ENCODE measurements at places on chromosomes 2 and 18. TPM values are rescaled to one million over a fixed set of nuclear protein-coding genes. Genes with fewer than 3 reads are reported as not detected.

GRCh38 chr18:22422909-22423548 is 5.3 kb upstream of the CTAGE1 start:
- no peaks in the 10 kb centered on the region for H3K27me3 ChIP-seq
- H3K4me3 ChIP-seq = no peak overlapping the region
- H3K36me3 ChIP-seq = no peaks in the 10 kb centered on the region
- H3K4me1 ChIP-seq = no peaks in the 10 kb centered on the region
- DNase-seq = no peak

DNA sequence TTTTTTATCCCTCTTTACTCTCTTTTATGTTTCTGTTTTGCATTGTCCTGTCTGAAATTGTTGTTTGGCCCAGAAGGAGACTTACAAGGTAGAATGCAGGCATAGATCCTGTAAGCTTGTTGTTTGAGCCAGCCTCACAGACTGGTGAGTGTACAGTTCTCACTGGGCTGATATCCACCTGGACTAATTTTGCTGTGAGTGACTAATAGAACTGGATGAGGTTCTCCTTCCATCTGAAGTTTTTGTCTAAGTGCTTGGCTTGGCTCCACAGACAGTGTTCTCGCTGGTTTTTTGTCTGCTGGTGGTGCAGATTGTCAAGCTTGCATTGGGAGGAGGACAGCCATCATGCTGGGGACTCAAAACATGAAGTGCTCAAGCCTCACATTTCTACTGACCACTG is 495.7 kb downstream of the TSN start:
- H3K4me3 ChIP-seq = no peak overlapping the region
- H3K27me3 ChIP-seq = peaks cover 2% of the 10 kb centered on the region
- H3K27ac ChIP-seq = no peak overlapping the region
- H3K36me3 ChIP-seq = no peaks in the 10 kb centered on the region
- DNase-seq = no peak
- no peaks in the 10 kb centered on the region for H3K4me1 ChIP-seq

DNA sequence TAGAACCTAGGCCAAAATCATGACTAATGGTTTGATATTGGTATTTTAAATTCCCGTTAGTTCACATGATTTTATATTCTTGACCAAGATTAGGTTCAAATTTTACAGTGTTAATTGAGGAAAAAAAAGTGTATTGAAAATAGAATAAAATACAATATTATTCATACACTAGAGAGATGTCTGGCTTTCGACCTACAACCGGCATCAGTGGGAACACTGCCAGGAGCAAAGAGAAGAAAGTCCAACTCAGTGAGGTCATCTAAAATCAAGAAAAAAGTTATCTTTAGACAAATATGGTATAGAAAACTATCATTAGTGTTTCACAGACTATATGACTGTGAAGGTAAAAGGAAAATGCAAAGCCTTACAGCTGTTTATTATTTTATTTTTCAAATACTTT is 81.5 kb downstream of the PIGN start:
- no peak for DNase-seq
- no peak overlapping the region for H3K27ac ChIP-seq
- H3K4me1 ChIP-seq = no peaks in the 10 kb centered on the region
- H3K36me3 ChIP-seq = peaks cover 12% of the 10 kb centered on the region
- H3K27me3 ChIP-seq = no peaks in the 10 kb centered on the region

- peak overlapping the region; percentile 20 for H3K4me3 ChIP-seq
- H3K4me1 ChIP-seq = peaks cover 37% of the 10 kb centered on the region
- peak overlapping the region; percentile 52 for H3K27ac ChIP-seq
- H3K36me3 ChIP-seq = peaks cover 10% of the 10 kb centered on the region
- no peak for DNase-seq
- no peaks in the 10 kb centered on the region for H3K27me3 ChIP-seq
Observed at GRCh38 chr2:86078774-86079545, 26.7 kb downstream of the POLR1A start.

- H3K36me3 ChIP-seq = no peaks in the 10 kb centered on the region
- DNase-seq = no peak
Observed at GRCh38 chr2:60468382-60469085, 84.9 kb downstream of the BCL11A start.

DNA sequence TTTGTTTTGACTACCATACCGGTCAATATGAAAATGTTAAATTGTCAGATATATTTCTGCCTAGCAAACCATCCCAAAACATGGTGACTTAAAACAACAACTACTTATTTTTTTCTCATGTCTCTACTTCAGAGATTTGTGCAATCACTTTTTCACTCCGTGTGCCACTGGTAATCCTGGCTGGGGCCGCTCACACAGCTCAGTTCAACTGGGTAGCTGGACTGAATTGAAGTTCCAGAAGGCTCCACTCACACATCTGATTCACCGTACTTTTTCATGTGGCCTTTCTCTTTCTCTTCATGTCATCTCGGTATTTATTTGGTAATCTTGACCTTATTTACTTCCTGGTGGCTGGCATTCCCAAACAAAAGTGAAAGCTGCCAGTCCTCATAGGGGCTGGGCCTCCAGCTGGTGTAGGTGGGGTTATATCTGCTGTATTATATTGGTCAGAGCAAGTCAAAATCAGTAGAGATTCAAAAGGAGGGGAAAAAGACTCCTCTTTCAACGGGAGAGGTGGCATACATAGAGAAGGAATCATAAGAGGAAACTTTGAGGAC is 513.9 kb upstream of the NXPH2 start:
- H3K4me3 ChIP-seq = no peak overlapping the region
- no peaks in the 10 kb centered on the region for H3K27me3 ChIP-seq
- no peak overlapping the region for H3K27ac ChIP-seq
- no peaks in the 10 kb centered on the region for H3K4me1 ChIP-seq

GRCh38 chr2:75010571-75010970 is 52.1 kb downstream of the POLE4 start:
- H3K27me3 ChIP-seq = peaks cover 5% of the 10 kb centered on the region
- H3K27ac ChIP-seq = no peak overlapping the region
- no peak for DNase-seq
- no peaks in the 10 kb centered on the region for H3K4me1 ChIP-seq
- no peaks in the 10 kb centered on the region for H3K36me3 ChIP-seq

GRCh38 chr2:73285159-73285739 is 971 bp upstream of the FBXO41 start:
- DNase-seq = peak; percentile 62
- peaks cover 15% of the 10 kb centered on the region for H3K27me3 ChIP-seq
- peaks cover 35% of the 10 kb centered on the region for H3K4me1 ChIP-seq
- H3K36me3 ChIP-seq = peaks cover 4% of the 10 kb centered on the region
- peak overlapping the region; percentile 81 for H3K27ac ChIP-seq

DNA sequence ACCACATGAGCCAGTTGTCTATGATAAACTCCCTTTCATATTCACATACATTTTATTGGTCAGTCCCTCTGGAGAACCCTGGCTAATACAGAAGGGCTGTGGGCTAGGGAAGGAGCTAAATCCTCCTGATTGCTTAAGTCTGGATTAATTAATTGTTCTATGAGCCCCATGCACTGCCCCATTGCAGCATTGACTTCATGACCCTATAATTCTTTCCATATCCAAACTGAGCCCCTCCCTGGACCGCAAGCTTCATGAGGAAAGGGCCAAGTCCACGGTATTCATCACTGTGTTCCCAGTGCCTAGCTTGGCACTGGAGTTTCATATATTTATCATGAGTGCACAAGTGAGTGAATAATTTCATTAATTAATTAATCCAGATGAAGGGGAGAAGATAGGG is 124.0 kb downstream of the MBD2 start:
- no peaks in the 10 kb centered on the region for H3K4me1 ChIP-seq
- H3K27ac ChIP-seq = no peak overlapping the region
- DNase-seq = no peak

The LYG2 gene
- total RNA-seq = not detected

GRCh38 chr2:62586981-62587380 is 81.0 kb upstream of the TMEM17 start:
- no peak overlapping the region for H3K4me3 ChIP-seq
- H3K36me3 ChIP-seq = no peaks in the 10 kb centered on the region
- DNase-seq = no peak
- H3K4me1 ChIP-seq = no peaks in the 10 kb centered on the region
- no peak overlapping the region for H3K27ac ChIP-seq
- H3K27me3 ChIP-seq = peaks cover 2% of the 10 kb centered on the region

DNA sequence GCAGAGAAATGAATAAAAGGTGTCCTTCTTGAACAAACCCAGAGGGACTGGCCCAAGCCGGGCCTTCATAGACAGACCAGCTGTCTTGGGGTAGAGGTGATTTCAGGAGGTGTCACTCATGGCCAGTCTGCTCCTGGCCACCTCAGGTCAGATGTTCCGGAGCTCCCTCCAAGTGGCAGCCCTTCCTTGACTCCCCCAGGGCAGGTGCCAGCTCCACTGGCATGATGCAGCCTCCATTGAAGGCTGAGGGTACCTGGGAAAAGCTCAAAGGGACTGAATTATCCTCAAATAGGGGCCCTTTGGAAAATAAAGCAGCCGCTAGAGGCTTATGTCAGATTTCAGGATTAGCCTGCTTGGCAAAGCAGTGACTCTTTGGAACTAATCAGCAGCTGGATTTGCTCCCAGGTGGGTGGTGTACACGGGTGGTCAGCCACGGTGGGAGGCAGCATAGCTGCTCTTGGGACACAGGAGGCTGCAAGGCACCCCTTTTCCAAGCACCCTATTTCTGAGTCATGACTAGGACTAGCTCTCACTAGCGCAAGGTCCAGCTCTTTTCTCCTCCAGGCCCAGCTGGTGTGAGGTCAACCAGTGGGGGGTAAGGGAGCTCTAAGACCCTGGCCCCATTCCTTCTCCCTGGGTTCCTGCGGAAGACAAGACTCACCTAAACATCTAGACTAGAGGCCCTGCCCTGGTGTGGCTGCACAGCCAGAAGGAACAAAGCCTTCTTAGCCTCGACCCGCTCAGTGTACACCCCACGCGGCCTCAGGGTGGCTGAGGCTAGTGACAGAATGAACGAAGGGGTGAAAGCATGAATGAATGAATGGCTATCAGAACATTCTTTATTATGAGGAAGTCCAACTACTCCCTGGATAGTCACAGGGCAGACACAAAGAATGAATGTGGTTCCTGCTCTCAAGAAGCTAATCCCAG is 29.3 kb downstream of the HS1BP3 start:
- H3K36me3 ChIP-seq = no peaks in the 10 kb centered on the region
- H3K27ac ChIP-seq = no peak overlapping the region
- no peak for DNase-seq
- no peaks in the 10 kb centered on the region for H3K4me1 ChIP-seq

The FIGN gene
- total RNA-seq = not detected

GRCh38 chr2:86556508-86556907 is 6.7 kb downstream of the CHMP3 start:
- no peak overlapping the region for H3K27ac ChIP-seq
- H3K4me3 ChIP-seq = no peak overlapping the region
- no peaks in the 10 kb centered on the region for H3K27me3 ChIP-seq
- no peak for DNase-seq

GRCh38 chr18:62438402-62438801 is 84.4 kb upstream of the ZCCHC2 start:
- H3K36me3 ChIP-seq = no peaks in the 10 kb centered on the region
- H3K4me1 ChIP-seq = no peaks in the 10 kb centered on the region
- no peak overlapping the region for H3K27ac ChIP-seq
- no peak for DNase-seq
- peaks cover 21% of the 10 kb centered on the region for H3K27me3 ChIP-seq

- no peak overlapping the region for H3K4me3 ChIP-seq
- no peaks in the 10 kb centered on the region for H3K4me1 ChIP-seq
- peaks cover 44% of the 10 kb centered on the region for H3K27me3 ChIP-seq
- no peaks in the 10 kb centered on the region for H3K36me3 ChIP-seq
- no peak for DNase-seq
Observed at GRCh38 chr2:219570194-219570923, 980 bp downstream of the OBSL1 start.

DNA sequence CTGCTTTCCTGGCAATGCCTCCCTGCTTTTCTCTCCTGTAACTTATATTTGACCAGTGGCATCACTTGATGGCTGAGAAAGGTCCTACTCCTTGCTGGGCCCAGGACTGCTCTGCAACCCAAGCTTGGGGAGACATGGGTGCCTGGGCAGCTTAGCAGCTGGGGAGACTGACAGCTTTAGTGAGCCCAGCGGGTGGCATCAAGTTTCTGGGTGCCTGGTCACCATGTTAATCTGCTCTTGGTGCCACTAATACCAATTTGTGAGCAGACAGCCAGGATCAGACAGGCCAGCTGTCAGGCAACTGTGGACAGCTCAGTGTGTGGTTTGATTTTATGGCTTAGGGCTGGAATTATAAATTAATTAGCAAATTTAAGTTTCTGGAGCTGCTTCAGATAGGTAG is 144.8 kb upstream of the GLI2 start:
- DNase-seq = no peak
- peaks cover 3% of the 10 kb centered on the region for H3K4me1 ChIP-seq
- H3K27ac ChIP-seq = no peak overlapping the region
- peaks cover 2% of the 10 kb centered on the region for H3K36me3 ChIP-seq

The KCNG2 gene
- not detected for total RNA-seq

GRCh38 chr2:219636144-219636915 is 8.9 kb downstream of the SLC4A3 start:
- H3K4me3 ChIP-seq = no peak overlapping the region
- no peak for DNase-seq
- H3K27ac ChIP-seq = no peak overlapping the region
- peaks cover 6% of the 10 kb centered on the region for H3K4me1 ChIP-seq
- H3K36me3 ChIP-seq = no peaks in the 10 kb centered on the region

The C2orf80 gene
- total RNA-seq = not detected

- H3K27me3 ChIP-seq = peaks cover 2% of the 10 kb centered on the region
- no peak overlapping the region for H3K27ac ChIP-seq
- H3K36me3 ChIP-seq = no peaks in the 10 kb centered on the region
- no peak overlapping the region for H3K4me3 ChIP-seq
Observed at GRCh38 chr2:16037808-16038457, 97.6 kb downstream of the MYCN start.

The MZT2B gene
- 400 TPM for total RNA-seq

- DNase-seq = no peak
- H3K27ac ChIP-seq = peak overlapping the region; percentile 84
- H3K4me3 ChIP-seq = peak overlapping the region; percentile 70
- no peaks in the 10 kb centered on the region for H3K27me3 ChIP-seq
- H3K36me3 ChIP-seq = peaks cover 34% of the 10 kb centered on the region
Observed at GRCh38 chr2:232772531-232772930, 3.8 kb downstream of the KCNJ13 start.

- no peaks in the 10 kb centered on the region for H3K27me3 ChIP-seq
- no peak overlapping the region for H3K27ac ChIP-seq
- peaks cover 8% of the 10 kb centered on the region for H3K36me3 ChIP-seq
- H3K4me3 ChIP-seq = no peak overlapping the region
- peaks cover 9% of the 10 kb centered on the region for H3K4me1 ChIP-seq
- DNase-seq = no peak
Observed at GRCh38 chr2:260507-261161, 3.2 kb downstream of the SH3YL1 start.

DNA sequence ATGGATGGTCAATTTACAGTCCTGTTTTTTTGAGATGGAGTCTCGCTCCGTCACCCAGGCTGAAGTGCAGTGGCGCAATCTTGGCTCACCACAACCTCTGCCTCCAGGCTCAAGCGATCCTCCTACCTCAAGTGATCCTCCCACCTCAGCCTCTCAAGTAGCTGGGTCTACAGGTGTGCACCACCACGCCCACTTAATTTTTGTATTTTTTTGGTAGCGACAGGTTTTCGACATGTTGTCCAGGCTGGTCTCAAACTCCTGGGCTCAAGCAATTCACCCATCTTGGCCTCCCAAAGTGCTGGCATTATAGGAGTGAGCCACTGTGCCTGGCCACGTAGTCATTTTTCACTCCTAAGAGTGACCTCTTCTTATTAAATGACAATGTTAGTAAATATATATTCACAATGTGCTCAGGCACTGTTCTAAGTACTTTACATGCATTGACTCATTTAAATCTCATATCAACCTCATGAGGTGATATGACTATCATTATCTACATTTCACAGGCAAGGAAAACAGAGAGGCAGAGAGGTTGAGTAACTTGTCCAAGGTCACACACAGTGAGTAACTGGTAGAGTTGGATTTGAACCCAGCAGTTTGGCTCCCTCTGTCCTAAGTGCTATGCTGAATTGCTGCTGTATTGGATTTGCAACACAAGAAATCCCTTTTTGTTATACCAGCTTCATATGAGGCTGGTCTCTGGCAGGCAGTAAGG is 5.6 kb upstream of the DIS3L2 start:
- peaks cover 15% of the 10 kb centered on the region for H3K27me3 ChIP-seq
- no peak overlapping the region for H3K4me3 ChIP-seq
- H3K27ac ChIP-seq = no peak overlapping the region
- DNase-seq = no peak
